ENCODE measurements at places on chromosomes 11 and 22.

DNA sequence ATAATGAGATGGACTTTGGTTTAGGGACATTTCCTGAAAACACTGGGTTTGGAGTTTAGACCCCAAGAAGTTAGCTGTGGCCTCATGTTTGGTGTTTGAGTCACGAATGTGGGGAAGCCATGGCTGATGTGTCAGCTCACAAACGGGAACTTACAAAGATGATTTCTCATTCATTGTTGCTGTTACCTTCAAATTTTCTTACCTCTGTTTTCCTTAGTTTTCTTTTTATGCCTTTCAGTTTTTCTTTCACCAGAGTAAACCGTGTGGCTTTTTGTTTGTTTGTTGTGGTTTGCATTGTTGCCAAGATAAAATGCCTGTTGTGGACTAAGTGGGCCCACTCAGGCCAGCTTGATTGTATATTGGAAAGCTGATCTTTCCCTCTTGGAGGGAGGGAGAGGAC, 89.1 kb downstream of the SWAP70 start:
- DNase-seq = no peak

- no peak for DNase-seq
Measured at GRCh38 chr22:26985931-26986782, 328.8 kb downstream of the MIAT start.

DNA sequence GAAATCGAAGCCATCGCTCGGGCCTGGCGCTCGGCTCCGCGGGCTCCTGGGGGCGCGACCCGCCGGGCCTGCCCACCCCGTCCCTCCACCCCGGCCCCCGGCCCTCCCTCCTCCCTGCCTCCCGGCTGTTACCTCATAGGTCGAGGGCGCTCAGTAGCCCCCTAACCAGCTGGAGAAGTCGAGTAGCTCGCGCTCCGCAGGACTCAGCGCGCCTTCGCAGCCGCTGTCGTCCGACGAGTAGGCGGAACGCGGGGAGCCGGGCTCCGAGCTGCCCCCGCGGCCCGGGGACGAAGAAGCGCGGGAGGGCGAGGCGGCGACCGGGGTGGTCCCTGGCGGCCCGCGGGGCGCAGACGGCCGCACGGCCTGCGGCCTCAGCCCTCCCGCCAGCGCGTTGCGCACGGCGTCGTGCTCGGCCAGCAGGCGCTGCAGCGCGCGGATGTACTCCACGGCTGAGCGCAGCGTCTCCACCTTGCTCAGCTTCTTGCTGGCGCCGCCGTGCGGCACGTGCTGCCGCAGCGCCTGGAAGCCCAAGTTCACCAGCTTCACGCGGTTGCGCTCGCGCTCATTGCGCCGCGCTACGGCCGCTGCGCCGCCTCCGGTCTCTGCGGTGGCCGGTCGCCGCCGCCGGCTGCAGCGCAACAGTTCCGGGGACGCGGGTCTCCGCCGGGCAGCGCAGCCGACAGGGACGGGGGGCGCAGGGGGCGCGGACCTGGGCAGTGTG, 627 bp downstream of the ASCL2 start:
- DNase-seq = no peak

- no peak for DNase-seq
Measured at GRCh38 chr11:10847960-10848860, 9.6 kb downstream of the ZBED5 start.

DNA sequence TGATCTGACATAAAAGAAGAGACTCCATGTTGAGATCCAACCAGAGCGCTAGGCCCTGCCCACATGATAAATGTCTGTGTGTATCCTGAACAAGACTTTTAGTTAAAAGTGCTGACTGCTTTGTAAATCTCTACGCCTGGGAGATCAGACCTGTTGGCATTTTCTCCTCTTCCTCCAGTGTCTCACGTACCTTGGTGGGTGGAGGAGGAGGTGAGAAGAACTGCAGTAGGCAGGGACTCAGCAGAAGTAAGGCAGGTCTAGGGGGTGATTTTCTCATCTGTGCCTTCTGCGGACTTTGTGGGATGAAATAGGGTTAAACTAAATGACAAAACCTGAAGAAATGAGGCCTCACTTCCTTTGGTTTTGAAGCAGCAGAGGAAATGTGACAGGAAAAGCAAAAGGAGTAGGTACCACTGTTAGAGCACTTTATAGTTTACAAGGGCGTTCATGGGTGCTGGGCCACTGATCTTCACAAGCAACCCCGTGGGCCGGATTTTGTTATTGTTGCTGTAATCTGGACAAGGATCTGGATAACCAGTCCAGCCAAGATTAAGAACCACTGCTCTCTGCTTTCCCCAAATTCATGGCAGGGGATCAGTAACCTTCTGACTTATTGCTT, 36.7 kb upstream of the PLET1 start:
- DNase-seq = no peak

- no peak for DNase-seq
Measured at GRCh38 chr11:32100495-32100894, 9.6 kb downstream of the RCN1 start.

DNA sequence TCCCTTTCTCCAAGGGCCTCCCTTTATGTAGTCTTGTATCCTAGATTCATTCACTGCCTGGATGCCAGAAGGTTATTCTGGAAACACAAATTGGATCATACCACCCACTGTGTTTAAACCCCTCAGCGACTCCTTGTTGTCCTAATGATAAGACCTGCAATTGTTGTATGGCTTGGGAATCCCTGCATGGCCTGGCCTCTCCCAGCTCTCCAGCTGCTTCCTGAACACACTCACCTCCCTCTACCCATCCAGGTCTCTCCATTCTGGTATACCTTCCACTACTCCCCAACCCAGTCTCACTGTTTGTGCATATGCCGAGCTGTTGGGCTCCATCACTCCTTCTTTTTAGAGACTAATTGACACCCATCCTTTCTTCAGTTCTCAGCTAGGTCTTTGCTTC, 124.3 kb upstream of the ALX4 start:
- DNase-seq = no peak

GRCh38 chr22:39276440-39277141, 31.8 kb upstream of the PDGFB start:
- no peak for DNase-seq

- no peak for DNase-seq
Measured at GRCh38 chr11:78070621-78071020, 7.0 kb downstream of the THRSP start.

DNA sequence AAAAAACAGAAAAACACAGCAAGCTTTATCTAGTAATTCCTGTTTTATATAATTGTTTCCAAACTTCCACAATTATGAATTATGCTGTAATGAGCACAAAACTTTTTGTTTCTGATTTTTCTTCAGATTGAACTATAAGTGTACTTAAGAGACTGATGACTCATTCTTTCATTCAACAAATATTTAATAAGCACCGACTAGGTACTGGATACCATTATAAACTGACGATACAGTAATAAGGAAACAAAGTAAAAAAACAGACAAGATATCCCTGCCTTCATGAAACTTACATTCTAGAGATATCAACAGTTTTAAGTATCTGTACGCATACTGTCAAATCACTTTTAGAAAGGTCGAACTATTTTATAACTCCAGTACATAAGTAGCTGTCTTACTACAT, 78.6 kb downstream of the ME3 start:
- no peak for DNase-seq

GRCh38 chr11:133889893-133890292, 44.6 kb upstream of the SPATA19 start:
- DNase-seq = no peak

DNA sequence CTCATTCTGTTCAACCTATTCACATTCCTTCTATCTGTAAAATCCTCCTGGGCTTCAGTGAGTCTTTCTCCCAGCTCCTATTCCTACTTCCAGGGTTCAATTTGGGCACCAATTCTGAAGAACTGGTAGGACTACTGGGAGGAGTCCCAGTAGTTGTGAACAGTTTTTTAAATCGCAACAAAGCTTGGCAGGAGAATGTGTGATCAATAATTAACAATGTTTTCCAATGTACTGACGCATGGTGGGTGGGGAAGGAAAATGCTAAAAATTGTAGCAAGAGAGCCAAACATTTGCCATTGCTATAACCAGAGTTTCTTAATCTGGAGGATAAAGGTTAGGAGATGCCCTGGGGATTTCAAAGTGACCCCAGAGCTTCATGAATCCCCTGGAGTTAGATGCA, 27.3 kb upstream of the PRSS23 start:
- no peak for DNase-seq

GRCh38 chr22:23182309-23183060, 2.2 kb downstream of the BCR start:
- no peak for DNase-seq

- no peak for DNase-seq
Measured at GRCh38 chr22:50731811-50732624, 6.0 kb upstream of the ACR start.

- DNase-seq = no peak
Measured at GRCh38 chr11:114215428-114215827, 80.8 kb upstream of the NNMT start.

GRCh38 chr11:118180300-118180703, 3.9 kb upstream of the SCN2B start:
- DNase-seq = no peak

- no peak for DNase-seq
Measured at GRCh38 chr22:19378344-19378674, 53.2 kb downstream of the HIRA start.

GRCh38 chr22:42025421-42025820, 26.8 kb downstream of the WBP2NL start:
- DNase-seq = no peak

- no peak for DNase-seq
Measured at GRCh38 chr22:42284643-42285181, 14.3 kb upstream of the TCF20 start.

- DNase-seq = no peak
Measured at GRCh38 chr22:36425977-36426523, 38.3 kb upstream of the MYH9 start.

- DNase-seq = no peak
Measured at GRCh38 chr11:93902921-93903320, 52.5 kb upstream of the VSTM5 start.

GRCh38 chr11:351411-351810, 17.9 kb upstream of the B4GALNT4 start:
- DNase-seq = no peak

- no peak for DNase-seq
Measured at GRCh38 chr11:125250318-125251213, 86.0 kb downstream of the PKNOX2 start.

- no peak for DNase-seq
Measured at GRCh38 chr11:59185386-59185945, 13.5 kb downstream of the DTX4 start.

DNA sequence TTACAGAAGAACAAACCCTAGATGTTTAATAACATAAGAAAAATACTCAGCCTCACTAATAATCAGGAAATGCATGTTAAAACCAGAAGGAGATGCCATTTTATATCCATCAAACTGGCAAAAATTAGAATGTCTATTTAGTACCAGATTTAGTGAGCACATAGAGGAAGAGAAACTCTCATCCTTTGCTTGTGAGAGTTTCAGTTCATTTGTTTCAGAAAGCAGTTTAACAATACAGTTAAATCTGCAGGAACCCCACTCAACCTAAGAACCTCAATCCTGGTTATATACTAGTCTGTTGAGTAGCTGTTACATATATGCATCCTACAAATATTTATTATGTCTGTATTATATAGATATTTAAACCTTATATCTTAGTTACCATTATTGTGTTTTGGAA, 172.6 kb downstream of the WNT11 start:
- no peak for DNase-seq

DNA sequence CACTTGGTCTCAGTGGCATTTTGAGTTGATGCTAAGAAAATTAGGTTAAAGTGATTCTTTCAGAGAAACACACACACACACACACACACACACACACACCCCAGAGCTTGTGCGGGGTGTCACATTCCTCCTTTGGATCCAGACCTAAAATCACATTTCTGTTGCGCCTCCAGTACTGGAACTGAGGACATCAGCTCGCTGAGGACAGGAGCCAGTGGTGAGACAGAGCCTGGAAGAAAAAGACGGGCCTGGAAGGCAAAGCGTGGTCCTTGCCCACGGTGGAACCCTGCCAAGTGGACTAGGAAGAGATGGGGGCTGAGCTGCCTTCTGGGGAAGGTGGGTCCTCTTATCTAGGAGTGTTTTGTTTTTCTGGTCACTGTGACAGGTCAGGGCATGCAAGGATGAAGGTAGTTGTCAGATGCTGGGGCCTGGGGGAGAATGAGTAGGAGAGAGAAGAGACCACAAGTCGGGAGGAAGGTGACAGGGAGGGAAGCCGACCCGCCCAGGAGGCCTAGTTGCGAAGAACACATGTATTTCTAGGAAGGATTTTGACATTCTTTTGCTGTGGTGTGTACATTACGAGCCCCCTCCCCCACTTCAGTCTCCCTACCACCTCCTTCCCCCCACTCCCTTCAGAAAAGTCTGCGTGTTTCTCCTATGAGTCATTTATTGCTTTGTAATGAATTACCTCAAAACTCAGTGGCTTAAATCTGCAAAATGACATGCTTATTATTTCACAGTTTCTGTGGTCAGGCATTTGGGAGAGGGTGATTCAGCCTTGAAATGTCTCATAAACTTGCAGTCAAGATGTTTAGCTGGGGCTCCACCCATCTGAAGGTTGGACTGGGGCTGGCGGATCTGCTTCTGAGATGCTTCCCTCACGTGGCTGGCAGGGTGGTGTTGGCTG, 4.8 kb upstream of the ELFN2 start:
- DNase-seq = peak; percentile 98

GRCh38 chr11:68497761-68498160, 37.2 kb downstream of the PPP6R3 start:
- no peak for DNase-seq

- DNase-seq = no peak
Measured at GRCh38 chr11:16052750-16053149, 303.6 kb downstream of the SOX6 start.

GRCh38 chr11:92199991-92200390, 24.6 kb upstream of the FAT3 start:
- no peak for DNase-seq

DNA sequence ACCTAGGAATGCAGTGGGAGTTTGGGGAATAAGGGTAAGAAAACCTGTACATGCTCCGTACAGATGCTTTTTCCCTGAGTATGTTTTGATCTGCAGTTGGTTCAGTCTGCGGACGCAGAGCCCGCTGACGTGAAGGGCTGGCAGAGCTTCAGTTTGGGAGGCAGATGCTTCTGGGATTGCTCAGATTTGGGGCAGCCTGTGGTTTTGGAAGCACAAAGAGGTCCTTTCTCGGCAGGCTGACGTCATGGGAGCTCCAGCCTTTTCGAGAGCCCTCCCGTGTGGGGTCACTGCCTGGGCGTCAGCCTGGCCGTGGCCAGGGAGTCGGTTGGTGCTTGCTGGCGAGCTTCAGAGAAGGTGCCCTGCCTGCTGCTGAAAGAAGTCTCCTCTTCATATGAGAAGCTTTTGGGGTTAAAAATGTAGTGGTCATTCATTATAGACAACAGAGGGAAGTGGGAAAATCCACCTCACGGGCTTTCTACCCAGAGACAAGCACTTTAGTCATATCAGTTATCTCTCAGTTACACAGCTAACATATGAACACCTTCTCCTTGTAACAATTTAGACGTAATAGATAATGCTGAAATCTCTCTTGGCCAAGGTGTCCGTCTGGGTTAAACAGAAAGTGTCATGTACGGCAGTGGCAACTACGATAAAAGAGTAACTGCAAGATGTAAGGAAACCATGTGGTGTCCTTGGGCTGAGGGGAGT, 26.8 kb downstream of the TPCN2 start:
- peak; percentile 95 for DNase-seq

All from AG09309 (cell line).